T-helper 17 cell (primary cell): ENCODE measurements at places on chromosomes 2 and 18.

GRCh38 chr2:137677466-137677865 is 286.8 kb upstream of the HNMT start:
- DNase-seq: no peak
- no peaks in the 10 kb centered on the region for H3K27me3 ChIP-seq
- H3K4me1 ChIP-seq: no peaks in the 10 kb centered on the region
- H3K4me3 ChIP-seq: no peak overlapping the region
- no peaks in the 10 kb centered on the region for H3K36me3 ChIP-seq

DNA sequence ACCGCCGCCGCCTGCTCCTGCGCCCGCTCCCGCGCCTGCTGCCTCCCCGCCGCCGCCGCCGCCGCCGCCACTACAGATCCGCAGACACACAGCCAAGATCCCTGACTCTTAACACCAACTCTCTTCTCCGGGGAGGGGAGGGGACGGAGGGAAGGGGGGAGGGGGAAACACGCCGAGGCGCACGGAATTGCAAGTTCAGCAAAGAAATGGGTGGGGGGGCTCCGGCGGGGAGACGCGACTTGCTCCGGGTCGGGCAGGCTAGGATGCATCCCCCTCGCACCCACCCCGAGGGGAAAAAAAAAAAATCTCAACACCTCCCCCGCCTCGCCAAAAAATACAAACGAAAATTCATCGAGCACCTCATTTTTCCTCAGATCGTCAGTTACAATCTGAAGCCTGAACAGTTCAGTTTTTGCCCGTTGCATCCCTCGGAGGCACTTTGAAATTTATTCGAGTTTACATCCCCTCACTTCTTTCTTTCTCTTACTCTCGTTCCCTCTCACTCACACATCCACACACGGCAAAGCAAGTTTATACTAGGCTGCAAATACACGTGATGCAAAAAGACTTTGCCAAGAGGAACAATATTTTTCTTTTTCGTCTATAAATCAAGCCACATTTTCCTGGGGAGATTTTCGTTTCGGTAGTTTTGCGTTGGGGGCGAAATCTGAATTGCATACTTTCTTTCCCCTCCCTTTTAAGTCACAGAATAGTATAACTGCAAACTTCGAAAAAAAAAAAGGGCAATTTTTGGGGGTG is at the start of gene TCF4:
Gene TCF4, minus strand, starts transcription at position 82 of the 759 bp plus-strand sequence. CDS start 1,076 bp downstream, outside the sequence.
- H3K36me3 ChIP-seq: peaks cover 3% of the 10 kb centered on the region

GRCh38 chr2:158943973-158944372 is 24.5 kb upstream of the TANC1 start:
- no peaks in the 10 kb centered on the region for H3K27me3 ChIP-seq
- no peak overlapping the region for H3K4me3 ChIP-seq
- DNase-seq: no peak
- no peaks in the 10 kb centered on the region for H3K4me1 ChIP-seq

DNA sequence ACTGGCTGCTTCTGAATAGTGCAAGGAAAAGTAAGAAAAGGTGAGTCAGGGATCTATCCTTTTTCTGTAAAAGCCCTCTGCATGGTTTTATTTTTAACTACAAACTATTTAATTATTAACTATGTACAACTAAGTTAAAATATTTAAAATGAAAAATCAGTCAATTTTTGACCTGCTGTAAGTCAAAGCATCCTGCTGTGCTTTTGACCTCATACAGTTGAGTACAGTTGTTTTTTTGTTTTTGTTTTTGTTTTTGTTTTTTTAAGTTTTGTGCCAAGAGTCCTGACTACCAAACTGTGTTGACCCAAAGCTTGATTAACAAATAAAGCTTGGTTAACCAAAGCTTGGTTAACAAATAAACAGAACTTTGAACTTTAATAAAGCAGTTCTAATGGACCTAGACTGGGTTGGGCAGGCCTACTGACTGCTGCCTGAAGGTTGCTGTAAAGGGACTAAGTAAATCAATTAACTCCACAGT is at the start of gene ACMSD:
Gene ACMSD, plus strand, starts transcription at position 474 of the 478 bp plus-strand sequence. CDS start 67 bp downstream, outside the sequence.
- no peak within 1 kb of the TSS for H3K4me3 ChIP-seq
- no peak for DNase-seq
- H3K4me1 ChIP-seq: no peaks in the 10 kb centered on the region
- peaks cover 5% of the 10 kb centered on the region for H3K36me3 ChIP-seq
- H3K27me3 ChIP-seq: peaks cover 25% of the 10 kb centered on the region
- no peak within 1 kb of the TSS for H3K27ac ChIP-seq

DNA sequence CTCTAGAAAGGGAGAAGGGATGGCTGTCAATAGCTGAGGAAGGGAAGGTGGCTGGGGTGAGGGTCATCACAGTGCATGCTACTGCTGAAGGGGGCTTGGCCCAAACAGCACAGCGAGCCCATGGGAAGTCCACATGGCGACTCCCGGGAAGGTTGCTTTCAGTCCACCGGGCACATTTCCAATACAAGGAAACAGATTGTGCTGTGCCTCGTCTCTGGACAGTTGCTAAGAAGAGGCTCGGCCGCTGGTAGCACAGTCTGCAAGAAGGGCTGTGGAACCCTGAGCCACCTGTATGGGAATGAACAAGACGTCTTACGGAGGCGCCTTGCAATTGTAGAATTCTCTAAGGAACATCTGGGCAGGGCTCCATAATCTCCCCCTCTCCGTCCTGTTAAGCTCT is 123.1 kb downstream of the CELF4 start:
- H3K36me3 ChIP-seq: no peaks in the 10 kb centered on the region
- no peak overlapping the region for H3K4me3 ChIP-seq
- peaks cover 29% of the 10 kb centered on the region for H3K27me3 ChIP-seq
- no peak for DNase-seq

DNA sequence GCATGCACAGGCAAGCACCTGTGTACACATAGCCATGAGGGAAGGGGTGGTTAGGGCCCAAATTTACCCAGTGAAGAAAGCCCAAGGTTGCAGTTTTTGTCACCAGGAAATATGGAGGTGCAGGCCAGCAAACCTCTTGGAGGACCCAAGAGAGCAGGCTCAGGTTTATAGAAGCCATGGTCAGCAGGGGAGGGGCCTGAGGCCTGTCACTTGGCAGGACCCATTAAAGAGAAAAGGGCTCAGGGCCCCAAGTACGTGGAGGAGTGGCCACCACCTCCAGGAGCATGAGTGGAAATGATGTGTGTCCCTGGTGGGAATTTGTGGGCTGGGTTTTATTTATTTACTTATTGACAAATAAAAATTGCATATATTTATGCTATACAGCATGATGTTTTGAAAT is 192.9 kb downstream of the HAUS1 start:
- H3K36me3 ChIP-seq: no peaks in the 10 kb centered on the region
- no peak overlapping the region for H3K27ac ChIP-seq
- H3K4me1 ChIP-seq: peaks cover 2% of the 10 kb centered on the region

DNA sequence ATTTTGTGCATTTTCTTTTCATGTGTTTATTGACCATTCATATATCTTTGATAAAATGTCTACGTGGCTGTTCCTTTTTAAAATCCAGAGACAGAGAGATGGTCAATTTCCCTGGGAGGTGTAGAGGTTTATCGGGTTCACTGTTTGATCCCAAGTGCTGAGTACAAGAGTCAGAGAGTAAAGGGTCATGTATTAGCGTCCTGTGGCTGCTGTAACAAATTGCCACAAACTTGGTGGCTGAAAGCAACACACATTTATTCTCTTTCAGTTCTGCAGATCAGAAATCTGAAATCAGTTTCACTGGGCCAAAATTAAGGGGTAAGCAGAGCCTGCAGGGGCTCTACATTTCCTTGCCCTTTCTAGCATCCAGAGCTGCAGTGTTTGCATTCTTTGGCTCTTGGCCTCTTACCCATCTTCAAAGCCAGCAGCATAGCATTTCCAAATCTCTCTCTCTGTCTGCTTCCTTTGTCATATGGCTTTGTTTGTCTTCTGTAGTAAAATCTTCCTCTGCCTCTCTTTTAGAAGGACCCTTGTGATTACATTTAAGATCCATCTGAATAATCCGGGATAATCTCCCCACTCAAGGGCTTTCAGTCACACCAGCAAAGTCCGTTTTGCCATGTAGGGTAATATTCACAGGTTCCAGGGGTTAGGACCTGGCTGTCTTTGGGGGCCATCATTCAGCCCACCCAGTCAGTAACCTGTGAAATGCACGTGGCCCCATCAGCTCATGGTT is 49.9 kb downstream of the TMEM17 start:
- DNase-seq: no peak
- no peak overlapping the region for H3K27ac ChIP-seq
- peaks cover 11% of the 10 kb centered on the region for H3K27me3 ChIP-seq
- no peaks in the 10 kb centered on the region for H3K36me3 ChIP-seq
- peak overlapping the region; percentile 50 for H3K4me3 ChIP-seq

DNA sequence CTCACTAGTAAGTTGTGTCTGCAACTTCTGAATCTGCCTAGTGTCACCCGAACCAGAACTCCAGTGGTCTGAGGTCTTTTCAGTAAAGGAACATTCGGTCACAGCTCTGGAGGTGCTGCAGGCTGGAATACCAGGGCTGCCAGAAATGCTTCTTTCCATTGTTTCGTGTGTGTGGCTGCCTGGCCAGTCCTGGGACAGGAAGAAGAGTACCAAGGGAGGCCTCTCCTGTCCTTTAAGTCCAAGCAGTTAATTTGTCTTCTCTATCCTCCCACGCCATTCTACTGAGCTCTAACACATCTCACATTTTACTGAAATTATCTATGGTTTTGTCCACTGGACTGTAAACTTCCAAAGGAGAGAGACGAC is 196.0 kb downstream of the LNPK start:
- no peak overlapping the region for H3K27ac ChIP-seq
- no peak for DNase-seq
- H3K4me3 ChIP-seq: no peak overlapping the region
- no peaks in the 10 kb centered on the region for H3K4me1 ChIP-seq
- H3K36me3 ChIP-seq: no peaks in the 10 kb centered on the region

- no peak for DNase-seq
- no peaks in the 10 kb centered on the region for H3K4me1 ChIP-seq
- no peak overlapping the region for H3K27ac ChIP-seq
- H3K36me3 ChIP-seq: no peaks in the 10 kb centered on the region
- H3K4me3 ChIP-seq: no peak overlapping the region
Observed at GRCh38 chr2:34670482-34670881, 1071.4 kb upstream of the FAM98A start.

DNA sequence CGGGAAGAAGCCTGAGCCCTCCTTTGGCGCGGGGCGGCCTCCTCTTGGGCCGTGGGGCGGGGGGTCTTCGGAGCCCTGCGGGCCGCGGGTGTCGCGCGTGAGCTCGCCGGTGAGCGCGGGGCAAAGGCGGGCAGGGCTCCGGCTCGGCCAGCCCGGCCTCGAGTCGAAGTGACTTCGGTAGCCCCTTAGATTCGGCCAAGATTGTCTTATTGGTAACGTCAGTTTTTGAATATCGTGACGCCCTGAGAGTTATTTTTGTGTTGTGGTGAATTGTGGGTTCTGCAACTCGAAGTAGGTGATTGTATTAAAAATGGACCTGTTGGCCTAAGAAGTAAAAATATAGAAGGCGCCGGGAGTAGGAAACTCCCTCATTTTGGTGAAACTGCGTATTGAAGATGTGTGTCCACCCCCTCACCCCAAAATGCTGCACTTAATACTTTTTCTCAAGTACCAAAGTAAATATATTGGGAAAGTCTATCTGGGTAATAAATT is 669 bp downstream of the MARCHF7 start:
- no peaks in the 10 kb centered on the region for H3K27me3 ChIP-seq
- H3K4me3 ChIP-seq: peak overlapping the region; percentile 99
- peaks cover 39% of the 10 kb centered on the region for H3K4me1 ChIP-seq
- peak overlapping the region; percentile 99 for H3K27ac ChIP-seq
- no peak for DNase-seq
- H3K36me3 ChIP-seq: peaks cover 11% of the 10 kb centered on the region

DNA sequence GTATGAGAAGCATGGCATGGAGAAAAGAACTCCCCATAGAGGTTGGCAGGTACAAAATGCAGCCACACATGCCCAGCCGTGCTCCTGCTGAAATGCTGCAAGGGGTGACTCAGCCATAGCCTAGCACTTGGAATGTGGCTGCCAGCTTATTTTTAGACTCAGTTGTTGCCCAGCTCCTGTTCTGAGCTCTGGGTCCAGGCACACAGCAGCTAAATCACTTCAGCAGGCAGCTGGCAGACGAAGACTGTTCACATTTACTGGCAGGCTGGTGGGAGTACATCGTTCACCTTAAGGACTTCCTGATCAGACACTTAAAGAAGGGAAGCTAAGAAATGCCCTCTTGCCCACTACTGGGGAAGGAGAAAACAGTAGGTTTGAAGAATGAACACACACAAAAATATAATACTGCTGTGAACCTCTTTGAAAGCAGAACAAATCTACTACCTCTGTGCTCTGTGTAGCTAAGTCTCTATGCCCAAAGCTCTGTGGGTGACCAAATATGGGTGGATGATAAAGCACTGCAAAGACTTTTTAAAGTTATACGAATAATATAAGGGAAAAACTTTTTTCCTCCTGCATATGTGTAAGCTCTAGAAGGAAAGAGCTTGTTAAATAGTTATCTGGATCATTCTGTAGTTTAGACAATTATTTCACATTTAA is 146.1 kb downstream of the LNPK start:
- peaks cover 14% of the 10 kb centered on the region for H3K27me3 ChIP-seq
- H3K27ac ChIP-seq: no peak overlapping the region
- DNase-seq: no peak

GRCh38 chr18:11183637-11184036 is 34.3 kb upstream of the PIEZO2 start:
- H3K27ac ChIP-seq: no peak overlapping the region
- H3K27me3 ChIP-seq: no peaks in the 10 kb centered on the region
- peaks cover 2% of the 10 kb centered on the region for H3K4me1 ChIP-seq
- no peak for DNase-seq

DNA sequence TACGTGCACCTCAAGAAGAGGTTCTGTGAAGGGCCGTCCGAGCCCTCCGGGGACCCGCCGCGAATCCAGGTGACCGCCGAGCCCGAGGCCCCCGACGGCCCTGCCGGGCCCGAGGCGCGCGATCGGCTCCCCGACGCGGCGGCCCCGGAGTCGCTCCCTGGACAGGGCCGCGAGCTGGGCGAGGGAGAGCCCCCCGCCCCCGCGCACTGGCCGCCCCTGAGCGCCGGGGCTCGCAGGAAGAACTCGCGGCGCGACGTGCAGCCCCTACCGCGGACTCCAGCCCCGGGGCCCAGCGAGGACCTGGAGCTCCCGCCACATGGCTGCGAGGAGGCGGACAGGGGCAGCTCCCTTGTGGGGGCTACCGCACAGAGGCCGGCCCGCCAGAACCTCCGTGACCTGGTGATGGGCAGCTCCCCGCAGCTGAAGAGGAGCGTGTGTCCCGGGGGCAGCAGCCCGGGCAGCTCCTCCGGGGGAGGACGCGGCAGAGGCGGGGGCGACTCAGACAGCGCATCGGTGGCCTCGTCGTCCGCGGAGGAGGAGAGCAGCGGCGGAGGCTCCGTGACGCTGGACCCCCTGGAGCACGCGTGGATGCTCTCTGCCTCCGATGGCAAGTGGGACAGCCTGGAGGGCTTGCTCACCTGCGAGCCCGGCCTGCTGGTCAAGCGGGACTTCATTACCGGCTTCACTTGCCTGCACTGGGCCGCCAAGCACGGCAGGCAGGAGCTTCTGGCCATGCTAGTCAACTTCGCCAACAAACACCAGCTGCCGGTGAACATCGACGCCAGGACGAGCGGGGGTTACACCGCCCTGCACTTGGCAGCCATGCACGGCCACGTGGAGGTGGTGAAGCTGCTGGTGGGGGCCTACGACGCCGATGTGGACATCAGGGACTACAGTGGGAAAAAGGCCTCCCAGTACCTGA is 812 bp downstream of the SOWAHC start:
- H3K36me3 ChIP-seq: peaks cover 2% of the 10 kb centered on the region
- peak; percentile 8 for DNase-seq
- H3K27ac ChIP-seq: no peak overlapping the region
- H3K4me1 ChIP-seq: peaks cover 8% of the 10 kb centered on the region
- peak overlapping the region; percentile 31 for H3K4me3 ChIP-seq
- peaks cover 45% of the 10 kb centered on the region for H3K27me3 ChIP-seq
